ENCODE measurements at places on chromosomes 7 and 10.

- no peak for DNase-seq
Measured at GRCh38 chr10:12397941-12398340, 48.6 kb downstream of the CAMK1D start.

GRCh38 chr10:101617102-101617823, 29.1 kb downstream of the DPCD start:
- DNase-seq, result no peak

DNA sequence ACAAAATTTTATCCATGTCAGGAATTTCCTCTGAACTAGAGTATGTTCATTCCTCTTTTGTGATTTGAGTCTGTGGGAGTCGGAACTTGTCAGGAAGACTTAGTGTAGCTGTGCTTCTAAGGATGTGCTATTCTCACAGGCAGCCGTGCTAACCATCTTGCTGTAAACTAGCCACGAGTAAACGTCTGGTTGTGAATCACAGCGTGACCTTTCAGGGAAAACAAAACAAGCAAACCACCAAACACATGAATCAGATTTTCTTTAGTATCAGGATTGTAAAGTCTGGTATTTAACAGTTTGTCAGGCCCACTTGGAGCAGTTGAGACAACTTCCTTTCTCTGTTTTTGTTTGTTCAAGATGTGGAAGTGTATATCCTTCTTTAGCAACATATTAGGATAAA, 32.0 kb downstream of the AUTS2 start:
- DNase-seq, result peak; percentile 15

GRCh38 chr7:7427363-7427762, 108.3 kb downstream of the COL28A1 start:
- no peak for DNase-seq

DNA sequence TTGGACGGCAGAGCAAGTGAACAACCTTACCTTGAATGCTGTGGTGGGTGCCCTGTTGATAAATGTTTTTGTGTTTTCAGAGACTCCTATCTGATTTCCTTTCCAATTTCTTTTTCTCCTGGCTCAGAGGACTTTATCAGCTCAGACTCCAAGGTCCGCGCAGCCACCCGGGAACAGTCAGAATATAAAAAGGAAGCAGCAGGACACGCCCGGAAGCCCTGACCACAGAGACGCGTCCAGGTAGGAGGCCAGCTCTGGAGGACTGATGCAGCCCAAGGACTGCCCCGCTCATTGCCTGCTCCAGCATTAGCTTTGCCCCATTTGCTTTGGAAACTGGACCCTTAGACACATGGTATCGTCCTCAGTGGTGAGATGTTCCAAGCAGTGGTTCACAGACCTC, 61.3 kb downstream of the TACC2 start:
- no peak for DNase-seq

- no peak for DNase-seq
Measured at GRCh38 chr10:52965938-52966401, 193.4 kb upstream of the MBL2 start.

GRCh38 chr7:127996253-127997071, 34.8 kb downstream of the LRRC4 start:
- no peak for DNase-seq

DNA sequence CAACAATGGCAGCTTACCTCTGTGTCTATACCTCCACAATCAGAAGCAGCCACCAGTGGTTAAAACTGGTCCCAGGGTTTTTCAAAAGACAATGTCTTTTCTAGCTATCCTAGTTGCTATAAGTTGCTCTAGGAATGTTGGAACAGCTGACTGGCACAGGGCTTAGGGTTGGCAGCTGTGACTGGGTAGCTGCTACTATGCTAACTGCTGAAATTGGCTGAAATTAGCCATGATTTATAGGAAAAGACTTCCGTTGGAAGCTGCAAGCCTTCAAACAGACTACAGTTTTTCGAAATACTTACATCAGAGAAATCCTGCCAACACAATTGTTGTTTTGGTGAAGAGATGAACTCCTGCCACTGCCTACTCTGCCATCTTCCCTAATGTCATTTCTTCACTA, 102.3 kb downstream of the MKX start:
- no peak for DNase-seq

GRCh38 chr7:84970670-84971069, 216.2 kb downstream of the SEMA3D start:
- no peak for DNase-seq

GRCh38 chr10:12428447-12429135, 79.2 kb downstream of the CAMK1D start:
- no peak for DNase-seq

DNA sequence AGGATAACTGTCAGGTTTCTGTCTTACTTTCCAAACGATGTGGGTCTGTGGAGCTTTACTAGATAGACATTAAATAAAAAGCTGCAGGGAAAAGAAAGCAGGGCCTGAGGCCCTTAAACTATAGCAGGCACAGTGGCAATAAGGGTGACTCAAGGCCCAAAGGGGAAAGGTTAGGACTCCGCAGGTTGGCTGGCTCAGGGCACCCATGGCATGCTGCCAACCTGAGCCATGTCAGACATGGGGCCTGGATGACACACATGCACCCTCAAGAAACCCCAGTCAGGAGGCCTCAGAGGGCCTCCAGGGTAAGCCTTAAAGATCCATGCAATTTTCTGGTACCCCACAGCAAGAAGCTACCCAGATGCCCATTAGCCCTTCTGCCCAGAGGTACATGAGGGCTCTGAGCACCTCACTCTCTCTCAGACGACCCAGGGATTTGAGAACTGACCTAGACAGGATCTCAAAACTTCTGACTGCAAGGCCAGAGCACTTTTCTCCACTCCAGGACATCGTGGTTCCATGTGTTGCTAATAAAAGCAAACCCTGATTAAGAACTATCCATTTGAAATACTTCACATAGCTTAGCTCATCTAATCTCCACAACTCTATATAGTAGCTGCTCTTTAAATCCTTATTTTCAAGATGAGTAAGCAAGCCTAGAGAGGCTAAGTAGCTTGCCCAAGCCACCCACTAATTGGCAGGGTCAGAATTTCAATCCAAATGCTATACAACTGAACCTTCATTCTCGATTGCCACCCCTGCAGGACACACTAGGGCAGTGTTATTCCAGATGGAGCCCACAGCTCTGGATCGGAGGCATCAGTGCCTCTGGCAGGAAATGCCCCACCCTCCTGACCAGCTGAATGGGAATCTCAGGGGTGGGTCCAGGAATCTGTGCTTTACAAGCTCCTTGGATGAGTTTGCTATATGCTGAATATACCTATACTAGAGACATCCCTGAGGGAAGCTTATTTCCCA, 132.5 kb upstream of the EFCAB10 start:
- no peak for DNase-seq

- peak; percentile 16 for DNase-seq
Measured at GRCh38 chr10:111128331-111129180, 51.7 kb downstream of the ADRA2A start.

DNA sequence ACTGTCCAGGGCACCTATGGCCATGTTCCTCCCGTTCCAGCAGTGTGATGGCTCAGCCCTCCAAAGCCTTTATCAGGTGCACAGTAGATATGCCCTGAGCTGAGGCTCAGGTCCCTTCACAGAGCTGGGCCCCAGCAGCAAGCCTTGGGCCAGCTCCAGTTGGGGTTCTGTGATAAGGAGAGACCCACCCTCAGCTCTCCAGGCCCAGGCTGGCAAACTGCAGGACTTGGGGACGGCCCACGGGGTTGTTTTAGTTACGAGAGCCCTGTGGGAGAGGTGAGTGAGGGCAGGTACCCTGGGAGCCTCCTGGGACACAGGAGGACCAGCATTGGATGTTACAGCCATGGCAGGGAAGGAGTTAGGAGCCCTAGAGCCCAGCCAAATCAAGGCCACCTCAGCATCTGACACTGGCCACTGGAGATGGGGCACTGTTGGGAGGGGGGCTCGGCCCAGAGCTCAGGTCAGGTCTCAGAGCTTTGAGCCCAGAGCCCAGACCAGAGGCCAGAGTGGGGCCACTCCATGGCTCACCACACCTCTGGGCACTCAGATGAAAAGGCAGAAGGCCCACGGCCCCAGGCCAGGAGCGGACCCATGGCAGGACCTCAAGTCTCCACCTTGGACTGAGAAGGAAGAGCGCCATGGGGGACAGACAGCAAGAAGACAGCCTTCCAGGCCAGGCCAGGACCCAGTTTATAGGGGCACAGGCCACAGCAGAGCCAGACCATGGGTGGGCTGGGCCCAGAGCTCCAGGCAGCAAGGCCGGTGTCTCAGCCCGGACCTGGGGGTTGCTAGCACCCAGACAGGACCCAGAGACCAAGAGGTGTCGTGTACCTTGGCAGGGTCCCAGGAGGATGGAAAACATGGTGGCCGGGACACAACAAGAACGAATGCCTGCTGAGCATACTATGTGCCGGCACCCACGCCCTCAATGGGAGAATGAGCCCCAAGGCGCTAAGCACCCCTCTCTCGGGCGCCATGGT, 12.8 kb downstream of the GRID1 start:
- no peak for DNase-seq

GRCh38 chr10:131533846-131534526, 222.5 kb upstream of the TCERG1L start:
- DNase-seq, result no peak

DNA sequence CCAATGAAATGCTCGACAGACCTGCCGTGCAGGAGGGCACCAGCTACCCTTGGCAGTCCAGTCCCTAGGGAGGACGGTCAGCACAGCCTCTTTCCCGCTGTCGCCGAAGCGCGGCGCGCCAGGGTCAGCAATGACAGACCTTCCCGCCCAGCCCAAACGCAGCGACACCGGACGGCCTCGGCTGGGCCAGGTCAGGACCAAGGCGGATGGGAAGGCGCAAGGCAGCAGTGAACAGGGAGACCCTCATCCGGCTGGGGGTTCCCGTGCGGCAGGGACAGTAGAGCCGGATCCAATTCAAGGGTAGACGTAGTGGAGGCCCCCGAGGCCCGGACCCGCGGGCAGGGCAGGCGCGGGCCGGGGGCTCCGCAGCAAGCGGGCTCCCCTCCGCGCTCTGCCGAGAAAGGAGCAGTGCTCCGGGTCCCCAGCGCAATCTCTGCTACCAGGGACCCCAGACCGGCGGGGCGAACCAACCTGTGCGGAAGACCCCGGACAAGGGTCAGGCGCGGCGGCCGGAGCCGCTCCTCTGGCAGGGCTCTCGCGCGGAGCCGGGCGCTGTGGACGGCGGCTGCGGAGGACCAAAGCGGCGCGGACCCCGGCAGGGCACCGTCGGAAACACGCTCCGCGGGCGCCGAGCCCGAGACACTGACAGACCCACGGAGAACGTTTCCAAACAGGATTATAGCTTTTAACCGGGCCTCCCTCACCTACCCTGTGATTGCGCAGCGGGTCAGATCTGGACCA, at the start of gene SEC31B:
SEC31B (minus strand) TSS at position 551 of the 741 bp plus-strand sequence. CDS start 2,909 bp downstream, outside the sequence.
- DNase-seq, result no peak

- DNase-seq, result no peak
Measured at GRCh38 chr10:33257439-33258080, 76.9 kb downstream of the NRP1 start.

- no peak for DNase-seq
Measured at GRCh38 chr7:87918740-87919139, 15.3 kb upstream of the ADAM22 start.

- DNase-seq, result no peak
Measured at GRCh38 chr10:44023517-44023916, 361.4 kb downstream of the CXCL12 start.

GRCh38 chr10:49242604-49243003, 54.4 kb upstream of the TMEM273 start:
- DNase-seq, result no peak

- no peak for DNase-seq
Measured at GRCh38 chr10:51288511-51288910, 214.2 kb downstream of the PRKG1 start.

DNA sequence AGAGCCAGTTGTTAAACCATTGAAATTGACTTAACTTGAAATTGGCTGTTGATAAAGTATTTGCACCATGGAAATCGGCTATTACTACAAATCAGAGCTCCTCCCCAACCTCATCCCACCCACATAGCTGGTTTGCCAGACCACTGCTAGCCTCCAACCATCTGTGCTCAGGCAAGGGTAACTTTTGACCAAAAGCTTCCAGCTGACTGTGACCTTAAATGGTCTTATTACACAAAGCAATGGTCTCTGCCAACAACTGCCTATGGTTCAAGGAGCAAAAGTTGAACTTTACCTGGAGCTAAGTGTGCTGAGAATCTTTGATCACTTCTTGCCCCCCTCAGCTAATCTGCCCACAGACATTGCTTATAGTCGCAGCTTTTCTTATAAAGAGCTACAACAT, 48.5 kb upstream of the ADRB1 start:
- DNase-seq, result no peak

DNA sequence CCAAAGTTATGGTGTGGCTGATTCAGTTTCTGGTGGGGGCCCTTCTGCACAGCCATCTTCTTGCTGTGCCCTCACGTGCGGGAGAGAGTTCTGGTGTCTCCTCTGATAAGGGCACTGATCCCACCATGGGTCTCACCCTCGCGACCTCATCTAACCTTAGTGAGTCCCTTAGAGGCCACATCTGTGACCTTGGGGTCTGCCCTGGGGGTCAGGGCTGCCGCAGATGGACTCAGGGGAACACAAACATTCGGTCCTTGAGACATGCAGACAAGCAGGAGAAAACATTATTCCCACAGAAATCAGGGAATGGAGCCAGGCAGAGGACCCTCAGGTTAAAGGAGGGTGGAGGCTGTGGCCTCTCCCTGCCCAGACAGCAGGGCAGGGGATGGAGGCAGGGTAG, 177.9 kb downstream of the DNAJB6 start:
- no peak for DNase-seq

- DNase-seq, result no peak
Measured at GRCh38 chr10:114879541-114880158, 58.1 kb downstream of the FHIP2A start.

DNA sequence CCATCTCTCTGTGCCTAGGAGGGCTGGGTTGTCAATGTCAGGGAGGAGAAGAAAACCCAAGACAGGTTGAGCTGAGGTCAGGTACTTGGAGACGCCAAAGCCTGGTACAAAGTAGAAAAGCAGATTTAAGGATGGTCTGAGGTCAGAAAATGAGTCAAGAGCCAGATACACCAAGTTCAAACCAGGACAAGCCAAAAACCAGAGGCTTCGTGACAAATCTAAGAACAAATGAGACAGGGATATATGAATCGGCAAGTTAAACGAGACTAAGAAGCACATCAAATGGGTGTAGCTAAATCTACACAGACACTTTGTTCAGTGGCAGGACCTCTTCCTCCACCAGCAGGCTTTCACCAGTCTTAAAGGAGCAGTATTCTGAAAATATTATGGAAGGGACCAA, 34.2 kb downstream of the C7orf33 start:
- DNase-seq, result no peak

GRCh38 chr7:88647825-88648224, 111.7 kb upstream of the ZNF804B start:
- DNase-seq, result no peak

- DNase-seq, result no peak
Measured at GRCh38 chr10:50627443-50627842, 3.7 kb upstream of the SGMS1 start.

- DNase-seq, result no peak
Measured at GRCh38 chr7:106110885-106111654, 1.0 kb downstream of the SYPL1 start.

GRCh38 chr10:58477902-58478301, 34.8 kb upstream of the BICC1 start:
- no peak for DNase-seq

All from AG09319 (cell line).